GM23338 (cell line): ENCODE measurements at places on chromosomes 3 and 15. TPM values are rescaled to one million over a fixed set of nuclear protein-coding genes. Genes with fewer than 3 reads are reported as not detected.
A peak's percentile ranks its signal among the peaks of the same experiment; 100 is the strongest.

GRCh38 chr3:130992344-130992743 lies 34.3 kb downstream of the ASTE1 start:
- H3K36me3 ChIP-seq, result 0 out of 2 replicates have a peak, but pooled peaks cover 5% of the 10 kb centered on the region
- H3K4me1 ChIP-seq, result no peaks in the 10 kb centered on the region
- DNase-seq, result no peak
- no peak overlapping the region for H3K27ac ChIP-seq
- H3K27me3 ChIP-seq, result no peaks in the 10 kb centered on the region

- no peaks in the 10 kb centered on the region for H3K27me3 ChIP-seq
- no peak overlapping the region for H3K4me3 ChIP-seq
- no peaks in the 10 kb centered on the region for H3K4me1 ChIP-seq
- no peaks in the 10 kb centered on the region for H3K36me3 ChIP-seq
- no peak overlapping the region for H3K27ac ChIP-seq
- DNase-seq, result no peak
Measured at GRCh38 chr3:46410669-46411068, 3.6 kb downstream of the CCRL2 start.

DNA sequence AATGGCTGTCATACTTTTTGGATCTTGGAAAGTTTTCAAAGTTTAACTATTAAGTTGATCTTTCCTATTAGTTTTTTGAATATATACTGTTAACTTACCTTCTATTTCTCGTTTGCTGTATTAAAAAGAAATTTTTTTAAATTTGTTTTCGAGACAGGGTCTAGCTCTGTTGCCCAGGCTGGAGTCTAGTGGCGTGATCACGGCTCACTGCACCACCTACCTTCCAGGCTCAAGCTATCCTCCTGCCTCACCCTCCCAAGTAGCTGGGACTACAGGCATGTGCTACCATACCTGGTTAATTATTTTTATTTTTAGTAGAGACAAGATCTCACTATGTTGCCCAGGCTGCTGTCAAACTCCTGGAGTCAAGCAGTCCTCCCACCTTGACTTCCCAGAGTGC lies 4.6 kb downstream of the KNL1 start:
- no peaks in the 10 kb centered on the region for H3K27me3 ChIP-seq
- H3K27ac ChIP-seq, result no peak overlapping the region
- no peak overlapping the region for H3K4me3 ChIP-seq
- H3K4me1 ChIP-seq, result peaks cover 6% of the 10 kb centered on the region; the same call in 1 of the 2 replicates

- no peak for DNase-seq
- H3K4me1 ChIP-seq, result no peaks in the 10 kb centered on the region
- H3K36me3 ChIP-seq, result no peaks in the 10 kb centered on the region
- no peaks in the 10 kb centered on the region for H3K27me3 ChIP-seq
- H3K27ac ChIP-seq, result no peak overlapping the region
Measured at GRCh38 chr15:71844916-71845315, 34.6 kb downstream of the NR2E3 start.

- H3K27ac ChIP-seq, result no peak overlapping the region
- H3K36me3 ChIP-seq, result no peaks in the 10 kb centered on the region
- peaks cover 6% of the 10 kb centered on the region; the same call in 1 of the 2 replicates for H3K4me1 ChIP-seq
- peak; percentile 90 for DNase-seq
Measured at GRCh38 chr3:135895106-135895733, 70.3 kb upstream of the PPP2R3A start.

DNA sequence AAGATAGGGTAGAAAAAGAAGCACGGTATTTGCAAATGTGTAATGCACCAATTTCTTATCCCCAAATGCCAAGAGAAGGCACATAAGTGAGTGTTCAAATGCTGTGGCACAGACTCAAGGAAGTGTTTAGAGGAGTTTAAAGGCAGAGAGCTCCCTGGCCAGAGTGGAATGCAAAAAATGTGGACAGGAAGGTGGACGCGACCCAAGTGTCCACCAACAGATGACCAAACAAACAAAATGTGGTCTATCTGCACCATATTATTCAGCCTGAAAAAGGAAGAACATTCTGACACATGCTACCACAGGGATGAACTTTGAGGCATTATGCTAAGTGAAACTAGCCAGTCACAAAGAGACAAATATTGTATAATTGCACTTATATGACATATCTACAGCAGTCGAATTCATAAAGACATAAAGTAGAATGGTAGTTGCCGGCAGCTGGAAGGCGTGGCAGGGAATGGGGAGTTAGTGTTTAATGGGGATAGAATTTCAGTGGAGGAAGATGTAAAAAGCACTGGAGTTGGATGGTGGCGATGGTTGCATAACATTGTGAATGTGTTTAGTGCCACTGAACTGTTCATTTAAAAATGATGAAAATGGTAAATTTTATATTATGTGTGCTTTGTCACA lies 126.6 kb downstream of the SRGAP3 start:
- H3K4me3 ChIP-seq, result no peak overlapping the region
- H3K27me3 ChIP-seq, result no peaks in the 10 kb centered on the region
- H3K4me1 ChIP-seq, result peaks cover 10% of the 10 kb centered on the region
- DNase-seq, result no peak
- H3K36me3 ChIP-seq, result no peaks in the 10 kb centered on the region
- no peak overlapping the region for H3K27ac ChIP-seq

DNA sequence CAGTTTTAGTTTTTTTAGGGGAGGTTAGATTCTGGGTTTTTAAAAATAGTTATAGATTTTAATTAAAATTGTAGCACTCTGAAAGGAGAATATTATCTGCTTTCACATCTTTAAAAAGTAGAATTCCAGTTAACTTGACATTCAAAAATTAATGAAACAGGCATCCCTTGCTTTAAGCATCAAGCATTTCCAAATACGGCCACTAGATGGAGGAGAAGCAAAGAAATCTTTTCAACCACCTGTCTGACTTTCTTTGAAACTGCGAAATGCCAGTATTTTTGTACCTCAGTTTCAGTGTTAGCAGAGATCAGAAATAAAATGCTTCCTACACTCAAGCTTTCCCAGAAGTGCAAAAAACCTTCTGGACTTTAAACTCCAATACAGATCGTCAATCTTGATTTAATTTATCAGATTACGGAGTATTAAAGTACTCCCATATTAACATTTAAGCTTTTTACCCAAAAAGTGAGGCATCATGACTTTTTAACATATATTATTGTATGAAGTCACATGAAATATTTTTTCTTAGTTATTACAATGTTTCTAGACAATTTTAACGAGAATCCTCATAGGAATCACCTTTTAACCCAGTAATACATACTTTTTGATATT lies 153.3 kb downstream of the P3H2 start:
- no peaks in the 10 kb centered on the region for H3K27me3 ChIP-seq
- H3K4me1 ChIP-seq, result 0 out of 2 replicates have a peak, but pooled peaks cover 3% of the 10 kb centered on the region
- no peak overlapping the region for H3K4me3 ChIP-seq
- DNase-seq, result peak; percentile 88
- H3K36me3 ChIP-seq, result no peaks in the 10 kb centered on the region

DNA sequence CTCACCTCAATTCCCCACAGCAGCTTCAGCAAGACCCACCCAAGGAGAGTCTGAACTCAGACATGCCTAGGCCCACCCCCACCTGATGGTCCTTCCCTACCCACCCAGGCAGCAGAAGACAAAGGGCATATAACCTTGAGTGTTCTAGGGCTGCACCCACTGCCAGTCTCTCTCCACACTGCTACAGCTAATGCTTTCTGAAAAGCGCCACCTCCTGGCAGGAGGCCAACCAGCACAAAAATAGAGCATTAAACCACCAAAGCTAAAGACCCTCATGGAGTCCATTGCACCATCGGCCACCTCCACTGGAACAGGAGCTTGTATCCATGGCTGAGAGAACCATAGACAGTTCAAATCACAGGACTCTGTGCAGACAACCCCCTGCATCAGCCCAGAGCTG lies 11.3 kb upstream of the RPL39L start:
- H3K36me3 ChIP-seq, result peaks cover 17% of the 10 kb centered on the region; the same call in 1 of the 2 replicates
- H3K4me3 ChIP-seq, result no peak overlapping the region
- H3K4me1 ChIP-seq, result peaks cover 6% of the 10 kb centered on the region

DNA sequence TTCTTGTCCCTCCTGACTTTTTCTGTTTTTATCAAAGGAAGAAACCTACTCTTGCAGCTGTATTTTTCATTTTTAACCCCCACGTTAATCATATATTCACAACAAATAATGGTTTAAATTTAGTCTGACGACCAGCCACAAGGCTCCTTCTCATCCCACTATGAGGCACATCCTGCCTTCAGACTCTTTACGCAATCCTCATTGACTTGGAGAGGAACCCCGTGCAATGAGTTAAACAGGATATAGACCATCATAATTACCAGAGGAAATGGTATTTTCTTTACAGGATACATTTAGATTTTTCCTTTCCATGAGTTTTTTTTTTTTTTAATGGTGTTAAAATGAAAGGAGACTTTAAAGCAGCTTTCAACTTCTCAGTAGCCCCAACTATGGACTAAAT lies 68.5 kb downstream of the WWTR1 start:
- H3K4me3 ChIP-seq, result no peak overlapping the region
- H3K27ac ChIP-seq, result no peak overlapping the region
- peaks cover 44% of the 10 kb centered on the region for H3K4me1 ChIP-seq
- no peaks in the 10 kb centered on the region for H3K36me3 ChIP-seq
- no peaks in the 10 kb centered on the region for H3K27me3 ChIP-seq

DNA sequence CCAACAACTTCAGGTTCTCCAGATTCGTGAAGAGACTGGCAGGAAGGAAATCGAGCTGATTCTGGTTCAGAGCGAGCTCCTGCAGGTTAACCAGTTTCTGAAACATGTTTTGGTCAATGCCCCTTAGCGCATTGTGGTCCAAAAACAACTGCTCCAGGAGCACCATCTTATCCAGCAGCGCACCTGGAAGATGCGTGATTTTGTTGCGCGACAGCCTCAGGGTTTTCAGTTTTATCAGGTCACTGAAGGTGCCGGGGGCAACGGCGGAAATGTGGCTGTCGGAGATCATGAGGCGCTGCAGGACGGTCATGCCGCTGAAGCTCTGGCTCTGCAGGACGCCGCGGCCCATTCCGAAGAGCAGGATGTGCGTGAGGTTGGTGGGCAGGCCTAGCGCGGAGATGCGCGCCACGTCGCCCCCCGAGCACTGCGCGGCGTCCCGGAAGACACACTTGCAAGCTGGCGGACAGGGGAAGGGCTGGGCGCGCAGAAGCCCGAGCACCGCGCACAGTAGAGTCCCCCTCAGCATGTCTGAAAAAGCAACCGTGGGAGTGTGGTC lies 1.2 kb downstream of the GP5 start:
- peak; percentile 67 for DNase-seq
- peak overlapping the region; percentile 66 for H3K4me3 ChIP-seq
- no peaks in the 10 kb centered on the region for H3K36me3 ChIP-seq
- H3K4me1 ChIP-seq, result peaks cover 21% of the 10 kb centered on the region
- no peak overlapping the region for H3K27ac ChIP-seq

GRCh38 chr3:151100076-151100475 lies 14.6 kb downstream of the MED12L start:
- H3K4me3 ChIP-seq, result no peak overlapping the region
- no peaks in the 10 kb centered on the region for H3K27me3 ChIP-seq
- H3K27ac ChIP-seq, result no peak overlapping the region
- DNase-seq, result no peak
- H3K36me3 ChIP-seq, result no peaks in the 10 kb centered on the region

DNA sequence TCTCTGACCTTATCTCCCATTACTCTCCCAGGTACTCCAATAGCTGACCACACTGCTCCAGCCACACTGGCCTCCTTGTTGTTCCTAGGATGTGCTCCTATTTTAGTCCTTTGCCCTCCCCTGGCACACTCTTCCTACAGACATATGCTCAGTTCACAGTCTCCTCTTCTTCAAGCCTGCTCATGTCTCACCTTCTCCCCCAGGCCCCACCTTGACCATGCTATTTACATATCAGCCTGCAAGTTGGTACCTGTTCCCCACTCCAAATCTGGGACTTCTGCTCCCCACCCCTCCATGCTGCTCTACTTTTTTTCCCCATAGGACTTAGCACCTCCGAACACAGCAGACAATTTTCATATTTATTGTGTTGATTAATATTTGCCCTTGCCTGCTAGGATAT lies 84.9 kb upstream of the BCL6 start:
- H3K4me1 ChIP-seq, result no peaks in the 10 kb centered on the region
- no peak for DNase-seq
- H3K27me3 ChIP-seq, result no peaks in the 10 kb centered on the region
- no peak overlapping the region for H3K27ac ChIP-seq

GRCh38 chr3:24373198-24373959 lies 121.3 kb downstream of the THRB start:
- H3K4me1 ChIP-seq, result no peaks in the 10 kb centered on the region
- H3K27me3 ChIP-seq, result no peaks in the 10 kb centered on the region
- H3K27ac ChIP-seq, result no peak overlapping the region
- DNase-seq, result no peak

GRCh38 chr15:74906067-74906449 lies 593 bp downstream of the FAM219B start:
- peaks cover 15% of the 10 kb centered on the region for H3K36me3 ChIP-seq
- H3K27me3 ChIP-seq, result no peaks in the 10 kb centered on the region
- peaks cover 6% of the 10 kb centered on the region for H3K4me1 ChIP-seq
- peak; percentile 57 for DNase-seq
- H3K27ac ChIP-seq, result peak overlapping the region; percentile 79

GRCh38 chr3:112390783-112391641 lies 58.1 kb downstream of the CD200 start:
- peak overlapping the region; percentile 91 for H3K27ac ChIP-seq
- H3K4me3 ChIP-seq, result no peak overlapping the region
- peak; percentile 72 for DNase-seq
- H3K4me1 ChIP-seq, result peaks cover 45% of the 10 kb centered on the region
- no peaks in the 10 kb centered on the region for H3K27me3 ChIP-seq
- peaks cover 8% of the 10 kb centered on the region; the same call in 1 of the 2 replicates for H3K36me3 ChIP-seq

DNA sequence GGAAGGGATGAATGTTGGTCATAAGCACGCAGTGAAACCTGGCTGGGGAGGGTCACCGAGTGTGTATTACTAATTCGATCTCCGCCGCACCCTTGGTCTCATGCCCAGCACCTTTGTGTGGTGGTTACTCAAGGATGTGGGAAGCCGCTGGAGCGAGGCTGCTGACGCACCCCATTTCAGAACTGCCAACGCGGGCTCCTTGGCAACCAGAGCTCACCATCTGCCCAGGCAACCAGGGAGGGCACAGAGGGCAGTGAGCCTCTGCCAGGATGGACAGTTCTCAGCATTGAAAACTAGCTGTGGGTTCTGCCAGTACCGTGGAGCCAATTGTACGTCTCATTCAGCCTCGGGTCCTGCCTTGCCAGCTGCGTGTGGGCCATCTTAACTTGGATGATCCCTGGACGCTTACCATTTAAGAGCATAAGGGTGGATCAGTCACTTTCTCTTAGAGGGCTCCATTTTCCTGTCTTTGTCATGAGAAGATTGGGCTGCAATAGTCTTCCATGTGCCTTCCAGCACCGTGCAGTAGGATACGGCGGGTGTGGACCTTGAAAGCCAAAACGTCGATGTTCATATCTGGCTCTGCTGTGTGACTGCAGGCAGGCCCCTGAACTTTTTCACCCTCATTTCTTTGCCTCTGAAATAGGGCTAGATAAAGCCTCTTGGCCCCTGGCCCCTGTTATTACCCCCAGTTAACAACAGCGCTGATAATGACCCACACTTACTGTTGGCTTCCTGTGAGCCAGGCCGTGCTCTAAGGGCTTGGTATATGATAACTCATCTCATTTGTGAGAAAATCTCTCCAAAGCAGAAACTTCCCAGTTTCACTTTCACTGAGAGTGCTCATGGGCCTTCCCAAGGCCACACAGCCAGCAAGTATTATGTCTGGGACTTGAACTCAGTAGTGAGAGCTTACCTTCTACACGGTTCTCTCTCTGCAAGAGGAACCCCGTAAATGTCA lies 238.8 kb downstream of the OPA1 start:
- DNase-seq, result no peak
- H3K27ac ChIP-seq, result no peak overlapping the region
- peaks cover 12% of the 10 kb centered on the region for H3K4me1 ChIP-seq
- H3K27me3 ChIP-seq, result no peaks in the 10 kb centered on the region

CSTA gene
- not detected in 2 replicates for total RNA-seq

UROC1 gene
- total RNA-seq, result not detected in 2 replicates

FAIM gene
- total RNA-seq, result 9.1 and 12.0 TPM in 2 replicates

GUCA1C gene
- not detected in 2 replicates for total RNA-seq

GABRR3 gene
- not detected in 2 replicates for total RNA-seq

MYL3 gene
- total RNA-seq, result not detected in 2 replicates
